ENCODE measurements at places on chromosomes 4 and X. TPM values are rescaled to one million over a fixed set of nuclear protein-coding genes. Genes with fewer than 3 reads are reported as not detected.

GRCh38 chrX:91039777-91040176, 394.9 kb upstream of the PABPC5 start:
- DNase-seq = no peak

DNA sequence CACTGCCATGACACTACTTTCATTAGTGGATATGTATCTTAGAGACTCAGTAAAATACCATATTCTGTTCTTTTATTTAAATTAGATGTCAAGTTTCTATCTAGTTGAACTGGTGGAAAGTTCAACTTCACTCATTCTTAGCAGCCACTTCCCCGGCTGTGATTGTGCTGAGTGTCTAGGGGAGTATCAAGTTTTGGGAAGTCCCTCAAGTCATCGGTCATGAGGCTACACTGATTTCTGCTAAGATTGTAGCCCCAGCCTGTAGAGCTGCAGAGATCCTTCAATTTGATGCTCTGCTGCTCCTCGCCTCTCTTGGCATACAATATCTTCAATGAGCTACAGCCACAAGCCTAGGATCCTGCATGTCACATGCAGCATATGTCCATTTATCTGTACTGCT, 53.9 kb downstream of the DMP1 start:
- DNase-seq = no peak

DNA sequence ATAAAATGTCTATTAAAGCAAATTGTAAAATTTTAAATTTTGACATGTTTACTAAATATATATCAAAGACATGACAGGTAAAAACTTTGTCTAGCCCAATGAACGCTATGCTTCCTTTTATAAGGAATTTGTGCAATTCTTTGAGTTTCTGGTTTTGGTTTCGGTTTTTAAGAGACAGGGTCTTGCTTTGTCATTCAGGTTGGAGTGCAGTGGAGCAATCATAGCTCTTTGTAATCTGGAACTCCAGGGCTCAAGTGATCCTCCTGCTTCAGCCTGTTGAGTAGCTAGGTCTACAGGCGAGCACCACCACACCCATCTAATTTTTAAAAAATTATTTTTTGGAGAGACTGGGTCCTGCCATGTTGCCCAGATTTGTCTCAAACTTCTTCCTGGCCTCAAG, 60.7 kb downstream of the BLTP1 start:
- DNase-seq = no peak

DNA sequence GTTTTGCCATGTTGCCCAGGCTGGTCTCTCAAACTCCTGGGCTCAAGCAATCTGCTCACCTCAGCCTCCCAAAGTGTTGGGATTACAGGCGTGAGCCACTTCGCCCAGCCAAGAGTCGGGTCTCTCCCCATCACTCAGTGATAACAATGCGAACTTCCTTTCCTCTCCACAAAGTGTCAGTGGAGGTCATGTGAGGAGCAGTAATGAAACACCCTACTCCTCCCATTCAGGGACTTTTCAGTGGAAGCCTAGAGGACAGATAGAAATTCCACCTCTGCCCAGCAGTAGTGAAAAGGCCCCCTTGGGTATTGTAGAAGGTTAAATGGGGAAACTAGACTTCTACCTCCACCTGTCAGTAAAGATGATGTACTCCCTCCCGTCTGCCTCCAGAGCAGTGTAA, 141.9 kb upstream of the STK26 start:
- no peak for DNase-seq

DNA sequence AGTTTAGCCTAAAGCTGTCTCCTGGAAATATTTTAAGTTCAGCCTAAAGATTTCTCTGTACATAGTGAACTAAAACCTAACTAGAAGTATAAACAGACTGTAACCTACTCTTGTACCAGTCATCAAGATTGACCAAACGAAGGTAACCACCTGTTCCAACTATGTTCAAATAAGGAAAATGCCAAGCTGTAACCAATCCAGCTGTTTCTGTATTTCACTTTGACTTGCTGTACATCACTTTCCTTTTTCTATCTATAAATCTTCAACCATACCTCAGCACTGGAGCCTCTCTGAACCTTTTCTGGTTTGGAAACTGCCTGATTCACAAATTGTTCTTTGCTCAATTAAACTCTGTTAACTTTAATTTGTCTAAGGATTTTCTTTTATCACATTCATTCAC, 3.1 kb upstream of the CYSLTR1 start:
- no peak for DNase-seq

- no peak for DNase-seq
These were observed 50.3 kb downstream of the CHRDL1 start for GRCh38 chrX:110745288-110745687.

DNA sequence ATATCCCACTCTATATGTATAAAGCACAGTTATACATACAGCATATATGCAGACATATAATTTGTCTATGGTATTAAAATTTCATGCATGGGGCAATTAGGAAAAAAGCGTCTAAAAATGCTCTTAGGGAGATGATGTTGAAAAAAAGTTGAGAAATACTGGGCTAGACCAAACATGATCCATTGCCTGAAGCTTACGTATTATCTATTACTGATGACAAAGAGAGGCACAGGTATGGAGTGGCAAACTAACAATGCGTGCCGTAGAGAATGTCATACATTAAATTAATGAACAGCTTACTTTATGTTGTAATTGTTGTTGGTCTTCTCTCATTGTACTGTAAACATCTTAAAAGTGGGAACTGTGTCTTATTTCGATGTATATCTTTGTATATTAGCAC, 13.9 kb downstream of the RHOH start:
- DNase-seq = no peak

DNA sequence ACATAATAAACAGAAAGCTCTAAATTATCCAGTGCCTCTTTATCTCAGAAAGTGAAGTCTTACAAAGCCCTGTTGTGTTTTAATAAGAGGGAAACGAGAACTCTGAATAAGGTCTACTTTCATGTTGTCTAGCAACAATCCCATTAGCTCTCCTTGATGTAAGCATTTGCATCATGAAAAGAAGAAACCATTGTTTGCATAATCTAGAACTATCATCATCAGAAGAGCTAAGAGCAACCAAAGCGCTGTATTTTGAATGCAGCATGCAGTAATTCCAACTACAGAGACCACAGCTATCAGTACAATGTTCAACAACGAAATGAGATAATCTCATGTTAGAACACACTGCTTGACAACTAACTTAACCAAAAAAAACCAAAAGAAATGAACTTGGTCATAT, 257.1 kb downstream of the CAMK2D start:
- DNase-seq = no peak

- DNase-seq = no peak
These were observed 38.6 kb downstream of the EVC start for GRCh38 chr4:5749568-5749967.

- DNase-seq = no peak
These were observed 6.6 kb downstream of the HCCS start for GRCh38 chrX:11117745-11118144.

DNA sequence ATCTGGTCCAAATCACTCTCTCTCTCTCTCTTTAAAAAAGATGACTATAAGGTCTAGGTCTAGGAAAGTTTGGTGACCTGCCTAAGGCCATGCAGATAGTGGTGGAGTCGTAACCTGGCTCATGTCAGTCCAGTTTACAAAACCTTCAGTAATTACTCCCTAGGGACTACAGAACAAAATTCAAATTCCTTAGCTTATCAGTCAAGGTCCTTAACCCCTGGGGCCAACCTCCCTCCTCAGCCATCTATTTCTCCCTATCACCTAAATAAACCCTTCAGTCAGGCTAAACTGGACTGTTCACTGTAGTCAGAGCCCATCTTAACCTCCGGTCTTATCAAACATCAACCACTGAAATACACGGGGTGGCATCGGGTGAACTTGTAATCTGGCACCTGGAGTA, 68.9 kb downstream of the MAP3K15 start:
- no peak for DNase-seq

- DNase-seq = no peak
These were observed 94.5 kb downstream of the AFF1 start for GRCh38 chr4:87029356-87029755.

DNA sequence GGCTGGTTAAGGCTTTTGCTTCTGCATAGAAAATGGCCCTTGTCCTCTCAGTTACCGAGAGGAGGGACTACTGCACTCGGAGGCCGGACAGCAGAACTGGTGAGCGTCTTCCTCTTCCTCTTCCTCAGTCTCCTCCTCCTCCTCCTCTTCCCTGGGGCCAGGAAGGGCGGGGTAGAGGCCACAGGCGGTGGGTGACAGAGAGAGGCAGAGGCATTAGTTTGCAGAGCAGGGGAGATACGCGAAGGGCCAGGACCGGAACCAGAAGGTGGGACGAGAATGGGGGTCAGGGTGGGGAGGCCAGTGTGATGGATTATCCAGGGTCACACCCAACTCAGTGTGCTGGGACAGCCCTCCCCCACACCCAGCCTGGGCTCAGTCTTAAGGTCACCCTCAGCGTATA, 14.5 kb downstream of the IQSEC2 start:
- no peak for DNase-seq

DNA sequence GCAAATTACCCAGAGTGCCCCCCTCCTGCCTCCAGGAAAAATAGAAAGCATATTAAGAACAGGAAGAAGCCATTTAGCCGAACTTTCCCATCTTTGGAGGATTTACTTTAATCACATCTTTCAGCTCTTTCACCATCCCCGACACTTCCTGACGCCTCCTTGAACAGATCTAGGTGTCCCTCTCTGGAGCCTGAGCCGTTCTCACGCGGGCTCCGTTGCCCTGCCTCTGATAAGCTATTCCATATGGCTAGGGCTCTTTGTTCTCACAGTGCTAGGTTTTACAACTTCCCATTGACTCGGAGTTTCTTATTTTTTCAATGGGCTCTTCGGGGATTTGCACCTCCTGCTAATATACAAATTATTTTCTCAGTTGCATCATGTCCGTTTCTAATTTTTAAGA, 82.1 kb upstream of the GPC4 start:
- DNase-seq = no peak

GRCh38 chr4:2792711-2793585, at the start of gene SH3BP2:
Gene SH3BP2, plus strand, starts transcription at chr4:2793085. Its CDS starts 27,533 bp downstream, at chr4:2820618.
- peak; percentile 80 for DNase-seq

DNA sequence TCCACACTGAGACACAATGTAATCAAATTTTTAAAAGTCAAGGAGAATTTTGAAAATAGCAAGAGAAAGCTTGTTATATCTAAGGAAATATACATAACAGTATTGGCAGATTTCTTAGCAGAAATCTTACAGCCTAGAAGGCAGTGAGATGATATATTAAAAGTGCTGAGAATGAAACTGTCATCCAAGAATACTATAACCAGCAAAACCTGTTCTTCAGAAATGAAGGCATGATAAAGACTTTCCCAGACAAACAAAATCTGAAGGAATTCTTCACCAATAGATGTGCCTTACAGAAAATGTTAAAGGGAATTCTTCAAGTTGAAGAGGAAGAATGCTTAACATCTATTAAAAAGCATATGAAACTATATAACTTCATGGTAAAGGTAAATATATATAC, 73.6 kb downstream of the CPEB2 start:
- no peak for DNase-seq

DNA sequence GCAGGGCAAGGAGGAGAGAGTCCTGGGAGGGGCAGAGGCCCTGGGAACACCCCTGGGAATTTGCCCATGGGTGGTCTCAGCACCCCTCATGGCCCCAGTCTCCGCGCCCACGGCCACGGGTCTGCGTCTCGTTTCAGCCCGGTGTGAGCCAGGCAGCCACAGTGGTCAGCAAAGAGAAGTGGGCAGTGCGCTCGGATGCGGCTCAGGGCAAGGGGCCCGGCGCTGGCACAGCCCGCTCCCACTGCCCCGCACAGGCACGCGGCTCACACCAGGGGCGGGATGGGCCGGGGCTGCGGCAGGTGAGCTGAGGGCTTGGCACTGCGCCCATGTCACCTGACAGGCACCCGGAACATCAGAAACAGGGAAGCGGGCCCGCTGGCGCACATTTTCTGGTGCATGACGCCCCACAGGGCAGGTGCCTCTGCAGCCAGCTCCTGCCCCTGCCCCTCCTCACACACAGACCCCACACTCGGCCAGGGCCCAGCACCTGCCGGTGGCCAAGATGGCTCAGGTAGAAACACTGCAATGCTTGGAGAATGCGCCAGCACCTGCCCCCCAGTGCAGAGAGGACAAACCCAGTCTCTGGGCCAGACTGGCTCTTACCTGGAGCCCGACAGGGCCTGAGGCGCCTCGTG, 41.9 kb upstream of the MXD4 start:
- no peak for DNase-seq

- no peak for DNase-seq
These were observed 23.2 kb upstream of the ANXA3 start for GRCh38 chr4:78528327-78528726.

DNA sequence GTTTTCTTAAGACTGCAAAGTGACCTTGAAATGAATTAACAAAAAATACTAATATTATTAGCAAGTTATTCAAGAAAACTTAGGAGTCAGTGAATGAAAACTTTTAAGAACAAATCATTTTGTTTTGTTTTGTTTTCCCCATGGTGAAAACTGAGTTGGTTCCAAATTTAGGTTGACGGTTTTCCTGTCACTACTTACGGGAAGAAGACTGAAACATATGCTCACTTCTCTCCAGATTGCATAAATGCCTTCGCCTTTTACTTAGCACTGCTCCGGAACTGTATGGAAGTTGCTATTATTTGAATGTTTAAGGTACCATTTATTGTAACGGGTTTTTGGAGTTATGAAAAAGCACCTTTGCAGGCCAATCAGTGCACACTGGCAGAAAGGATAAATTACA, 42.8 kb downstream of the DOCK11 start:
- no peak for DNase-seq

DNA sequence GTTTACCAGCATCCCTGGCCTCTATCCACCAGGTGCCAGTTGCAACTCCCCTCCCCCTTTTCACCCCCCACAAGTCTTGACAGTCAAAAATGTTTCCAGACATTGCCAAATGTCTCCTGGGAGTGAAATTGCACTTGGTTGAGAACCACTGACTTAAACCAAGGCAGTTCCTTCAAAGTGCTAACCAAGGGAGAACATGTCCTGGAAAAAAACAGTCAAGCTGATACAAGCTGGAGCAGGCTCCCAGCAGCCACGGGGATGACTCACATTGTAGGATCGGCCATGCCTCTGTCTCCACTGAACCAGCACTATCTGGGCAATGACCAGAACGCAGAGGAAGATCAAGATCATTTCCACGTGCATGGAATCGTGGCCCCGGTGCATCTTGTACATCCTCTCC, 11.4 kb downstream of the RNF175 start:
- no peak for DNase-seq

MYOZ2 gene
- total RNA-seq = not detected

CFI gene
- total RNA-seq = not detected

ATOH1 gene
- not detected for total RNA-seq

IL2 gene
- total RNA-seq = 168 TPM

BST1 gene
- 0.47 TPM for total RNA-seq

SPANXC gene
- total RNA-seq = not detected

SLC9B1 gene
- total RNA-seq = 3.7 TPM

GUCY1A1 gene
- total RNA-seq = not detected

TBC1D9 gene
- 0.11 TPM for total RNA-seq

All from activated CD4-positive, alpha-beta T cell treated with anti-CD3 and anti-CD28 coated beads for 36 hours (primary cell).